Renal cortical epithelial cell (primary cell): ENCODE measurements at places on chromosomes 2 and 18. TPM values are rescaled to one million over a fixed set of nuclear protein-coding genes. Genes with fewer than 3 reads are reported as not detected.

DNA sequence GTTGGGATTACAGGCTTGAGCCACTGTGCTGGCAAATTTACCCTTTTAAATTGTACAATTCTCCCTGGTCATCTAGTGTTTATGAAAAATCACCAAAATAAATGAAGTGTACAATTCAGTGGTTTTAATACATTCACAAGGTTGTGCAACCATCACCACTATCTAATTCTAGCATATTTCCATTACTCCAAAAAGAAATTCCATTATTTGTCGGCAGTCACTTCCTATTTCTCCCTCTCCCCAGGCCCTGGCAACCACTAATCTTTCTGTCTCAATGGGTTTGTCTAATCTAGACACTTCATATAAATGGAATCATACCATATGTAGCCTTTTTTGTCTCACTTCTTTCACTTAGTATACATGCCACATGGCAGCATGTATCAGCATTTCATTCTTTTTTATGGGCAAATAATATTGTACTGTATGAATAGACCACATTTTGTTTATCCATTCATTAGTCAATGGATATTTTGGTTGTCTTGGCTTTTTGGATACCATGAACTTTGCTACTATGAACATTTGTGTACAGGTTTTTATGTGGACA lies 12.6 kb upstream of the POLE4 start:
- no peak for DNase-seq

CPLX4 gene
- total RNA-seq, result not detected in 2 replicates

IGFBP5 gene
- 8.9 and 229 TPM in 2 replicates for total RNA-seq

WNT10A gene
- total RNA-seq, result 13.5 and 21.5 TPM in 2 replicates

DNA sequence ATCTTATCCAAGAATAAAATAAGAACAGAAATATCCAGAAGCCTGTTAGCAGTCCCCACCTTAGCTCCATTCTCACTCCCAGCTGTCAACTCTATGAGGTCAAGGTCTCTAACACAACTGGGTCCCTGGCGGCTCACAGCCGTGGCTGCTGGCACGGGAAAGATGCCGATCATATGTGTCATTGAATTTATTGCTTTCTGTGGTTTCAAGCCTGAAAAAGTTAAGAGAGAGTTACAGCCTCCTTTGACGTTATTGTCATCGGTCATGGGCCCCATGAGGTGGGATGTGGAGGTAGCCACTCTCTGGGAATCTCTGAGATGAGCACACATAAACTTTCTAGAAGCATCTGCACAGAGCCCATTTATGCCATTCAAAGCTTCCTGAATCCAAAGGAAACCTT lies 28.7 kb upstream of the CABLES1 start:
- peak; percentile 98 for DNase-seq

DNA sequence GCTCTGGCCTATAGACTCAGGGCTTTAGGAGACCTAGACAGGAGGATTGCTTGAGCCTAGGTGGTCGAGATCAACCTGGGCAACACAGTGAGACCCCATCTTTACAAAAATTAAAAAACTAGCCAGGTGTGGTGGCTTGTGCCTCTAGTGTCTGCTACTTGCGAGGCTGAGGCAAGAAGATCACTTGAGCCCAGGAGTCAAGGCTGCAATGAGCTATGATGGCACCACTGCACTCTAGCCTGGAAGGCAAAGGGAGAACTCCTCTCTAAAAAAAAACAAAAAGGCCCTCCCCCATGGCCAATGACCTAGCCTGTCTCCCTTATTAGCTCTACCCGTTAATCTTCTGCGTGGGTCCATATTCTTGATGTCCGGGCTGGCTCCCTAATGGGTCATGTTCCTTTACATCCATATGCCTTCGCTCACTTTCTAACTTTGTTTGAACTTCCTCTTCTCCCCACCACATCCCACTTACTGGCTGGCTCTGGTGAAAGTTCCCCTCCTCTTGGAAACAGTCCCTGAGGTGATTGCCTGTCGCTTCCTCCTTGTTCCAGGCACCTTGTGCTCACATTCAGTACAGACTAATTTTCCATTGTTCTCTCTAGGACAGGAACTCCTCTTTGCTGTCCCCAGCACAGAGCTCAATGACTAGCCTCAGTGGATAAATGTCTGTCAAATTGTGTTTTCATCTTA lies 103.0 kb downstream of the AFF3 start:
- DNase-seq, result no peak

GRCh38 chr2:5125017-5125730 lies 567.0 kb upstream of the SOX11 start:
- DNase-seq, result no peak

CFAP221 gene
- total RNA-seq, result 2.1 and 22.9 TPM in 2 replicates

- no peak for DNase-seq
These were observed 108.0 kb downstream of the ARHGAP15 start for GRCh38 chr2:143237146-143237777.

GRCh38 chr2:120064664-120065063 lies 51.8 kb downstream of the EPB41L5 start:
- DNase-seq, result no peak

GULP1 gene
- 130 and 159 TPM in 2 replicates for total RNA-seq

- DNase-seq, result peak; percentile 31
These were observed 58.6 kb upstream of the AFF3 start for GRCh38 chr2:100200985-100201384.

RESP18 gene
- total RNA-seq, result not detected in 2 replicates

LIMS3 gene
- 7.5 TPM in 1 of 2 replicates, not detected in the other for total RNA-seq

- no peak for DNase-seq
These were observed 19.8 kb downstream of the TET3 start for GRCh38 chr2:74004212-74005182.

DNA sequence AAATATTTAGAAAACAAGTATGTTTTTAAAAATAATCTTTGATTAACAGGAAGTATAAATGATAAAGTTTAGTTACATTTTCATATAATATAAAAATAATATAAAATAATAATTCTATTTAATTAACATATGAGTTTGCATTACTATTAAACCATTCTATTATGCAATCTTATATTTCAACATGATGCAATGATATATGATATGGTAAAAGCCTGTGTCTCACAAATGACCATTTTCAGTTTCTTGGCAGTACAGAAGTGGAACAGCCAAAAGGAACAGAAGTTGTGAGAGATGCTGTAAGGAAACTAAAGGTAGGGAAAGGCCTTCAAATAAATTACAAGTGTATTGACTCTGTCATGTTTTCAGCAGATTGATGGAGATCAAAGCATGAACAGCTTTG lies 230.8 kb downstream of the GULP1 start:
- no peak for DNase-seq

GRCh38 chr2:209806318-209806717 lies 34.7 kb downstream of the UNC80 start:
- DNase-seq, result no peak

- no peak for DNase-seq
These were observed 644.2 kb upstream of the SETBP1 start for GRCh38 chr18:44036501-44036900.

DNA sequence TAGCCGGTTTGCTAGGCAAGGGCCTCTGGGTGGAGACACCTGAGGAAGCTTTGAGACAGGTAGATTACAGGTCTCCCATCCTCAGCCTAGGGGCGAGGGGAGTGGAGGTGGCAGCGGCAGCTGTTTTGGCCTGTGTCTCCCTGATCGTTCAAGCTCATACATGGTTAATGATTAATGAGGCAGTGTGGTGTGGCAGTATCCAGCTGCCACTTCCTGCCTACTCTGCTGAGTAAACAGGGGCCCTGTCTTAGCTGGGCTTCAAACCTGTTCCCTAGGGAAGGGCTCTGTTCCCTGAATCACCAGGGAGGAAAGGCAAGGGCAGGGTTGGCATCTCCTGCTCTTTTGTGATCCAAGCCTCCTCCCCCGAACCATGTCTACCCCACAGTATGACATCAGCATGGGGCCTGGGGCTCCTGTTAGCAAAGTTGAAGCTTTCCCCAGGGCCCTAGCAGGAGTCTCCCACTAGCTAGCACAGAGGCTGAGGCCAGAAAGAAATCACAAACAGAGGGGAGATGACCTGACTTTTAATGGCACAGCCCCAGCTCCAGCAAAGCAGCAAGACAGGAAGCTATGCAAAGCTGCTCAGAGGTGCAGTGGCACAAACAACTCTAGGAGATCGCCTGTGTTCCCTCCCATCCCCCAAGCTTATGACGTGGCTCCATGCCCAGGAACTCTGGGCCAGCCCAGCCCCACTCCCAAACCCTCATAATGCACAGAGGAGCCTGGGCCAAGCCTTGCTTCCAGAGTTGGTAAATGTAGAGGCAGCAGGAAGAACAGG lies 3.7 kb upstream of the TUBA4B start:
- DNase-seq, result peak; percentile 98

DNA sequence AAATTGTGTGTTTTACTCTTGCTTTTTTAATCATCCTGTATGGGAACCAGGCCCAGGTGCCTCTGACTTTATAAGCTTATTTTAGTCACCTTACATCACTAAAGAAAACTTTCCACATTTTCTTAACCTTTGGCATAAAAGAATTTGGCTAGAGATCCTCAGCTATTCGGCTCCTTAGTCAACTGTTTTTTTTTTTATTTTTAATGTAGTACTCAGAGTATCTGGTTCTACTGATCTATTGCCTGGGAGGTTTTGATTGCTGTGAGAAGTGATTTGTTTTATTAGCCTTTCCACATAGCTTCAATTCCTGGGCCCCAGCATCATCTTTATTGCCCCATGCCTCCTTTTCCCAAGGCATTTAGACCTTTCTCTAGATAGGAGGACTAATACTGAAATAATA lies 121.0 kb downstream of the MYO1B start:
- DNase-seq, result peak; percentile 27
